ENCODE measurements at places on chromosomes 12 and 14.

DNA sequence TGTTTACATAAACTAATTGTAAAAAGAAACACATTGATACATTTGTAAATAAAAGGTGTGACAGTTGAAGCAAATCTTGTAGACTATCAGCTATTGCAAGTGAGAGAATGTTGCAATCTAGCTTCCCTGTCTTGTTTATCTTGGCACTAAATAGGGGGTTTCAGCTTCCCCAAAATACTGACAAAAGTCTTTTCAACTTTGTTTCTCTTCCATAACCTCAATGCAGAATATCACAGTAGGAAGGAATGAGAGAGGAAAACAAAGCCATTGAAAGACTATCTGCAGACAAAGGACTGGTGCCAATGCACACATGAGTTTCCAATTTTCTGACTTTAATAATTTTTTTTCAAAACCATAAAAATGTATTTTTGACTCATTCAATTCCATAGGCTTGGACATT is 886.2 kb upstream of the MGAT4C start:
- H3K4me1 ChIP-seq: no peaks in the 10 kb centered on the region
- no peak overlapping the region for H3K4me3 ChIP-seq
- no peaks in the 10 kb centered on the region for H3K36me3 ChIP-seq
- H3K27ac ChIP-seq: no peak overlapping the region

GRCh38 chr12:91507754-91508153 is 325.1 kb upstream of the DCN start:
- DNase-seq: no peak
- H3K36me3 ChIP-seq: no peaks in the 10 kb centered on the region
- no peak overlapping the region for H3K4me3 ChIP-seq
- no peak overlapping the region for H3K27ac ChIP-seq

DNA sequence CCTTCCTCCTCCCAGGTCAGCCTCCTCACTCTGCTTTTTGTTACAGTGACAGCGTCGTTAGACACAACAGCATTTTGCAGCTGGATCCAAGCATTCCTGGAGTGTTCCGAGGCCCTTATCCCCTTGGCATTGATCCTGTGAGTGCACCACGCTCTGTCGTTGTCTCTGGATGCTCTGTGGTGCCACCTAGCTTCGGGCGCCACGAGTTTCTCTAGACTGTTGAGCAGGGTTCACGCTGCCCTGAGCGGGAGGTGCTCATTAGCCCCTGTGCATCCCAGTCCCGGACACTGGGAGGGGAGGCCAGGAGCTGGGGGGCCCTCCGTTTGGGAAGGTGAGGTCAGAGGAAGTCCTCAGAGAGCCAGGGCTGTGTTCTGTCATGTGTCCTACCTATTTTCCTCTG is 17.3 kb upstream of the DNAH10 start:
- no peaks in the 10 kb centered on the region for H3K4me1 ChIP-seq
- H3K4me3 ChIP-seq: no peak overlapping the region
- peaks cover 40% of the 10 kb centered on the region for H3K36me3 ChIP-seq
- H3K27me3 ChIP-seq: no peaks in the 10 kb centered on the region
- DNase-seq: peak; percentile 46
- H3K27ac ChIP-seq: no peak overlapping the region

- H3K36me3 ChIP-seq: no peaks in the 10 kb centered on the region
- H3K27ac ChIP-seq: no peak overlapping the region
- no peak overlapping the region for H3K4me3 ChIP-seq
Observed at GRCh38 chr12:81015510-81015909, 62.4 kb upstream of the ACSS3 start.

GRCh38 chr14:23559010-23559925 is 3.2 kb downstream of the THTPA start:
- H3K4me1 ChIP-seq: peaks cover 4% of the 10 kb centered on the region
- peaks cover 15% of the 10 kb centered on the region for H3K36me3 ChIP-seq
- peak; percentile 69 for DNase-seq
- no peak overlapping the region for H3K27ac ChIP-seq

- H3K36me3 ChIP-seq: peaks cover 2% of the 10 kb centered on the region
- no peaks in the 10 kb centered on the region for H3K27me3 ChIP-seq
- peaks cover 11% of the 10 kb centered on the region for H3K4me1 ChIP-seq
- DNase-seq: no peak
- H3K4me3 ChIP-seq: no peak overlapping the region
Observed at GRCh38 chr12:119204131-119204530, 25.4 kb downstream of the HSPB8 start.

- no peaks in the 10 kb centered on the region for H3K27me3 ChIP-seq
- peaks cover 8% of the 10 kb centered on the region for H3K4me1 ChIP-seq
- H3K27ac ChIP-seq: no peak overlapping the region
Observed at GRCh38 chr12:13597837-13598236, 383.6 kb downstream of the GRIN2B start.

All from H9 (cell line).